ENCODE measurements at places on chromosomes 16 and 17.

- no peak for DNase-seq
Observed at GRCh38 chr17:48352630-48353029, 77.4 kb downstream of the SKAP1 start.

GRCh38 chr16:11679250-11679649, 11.0 kb downstream of the SNN start:
- peak; percentile 68 for DNase-seq

GRCh38 chr16:57178793-57179212, 7.0 kb downstream of the PSME3IP1 start:
- DNase-seq: no peak

- DNase-seq: peak; percentile 76
Observed at GRCh38 chr17:51764387-51764971, 394.0 kb downstream of the CA10 start.

DNA sequence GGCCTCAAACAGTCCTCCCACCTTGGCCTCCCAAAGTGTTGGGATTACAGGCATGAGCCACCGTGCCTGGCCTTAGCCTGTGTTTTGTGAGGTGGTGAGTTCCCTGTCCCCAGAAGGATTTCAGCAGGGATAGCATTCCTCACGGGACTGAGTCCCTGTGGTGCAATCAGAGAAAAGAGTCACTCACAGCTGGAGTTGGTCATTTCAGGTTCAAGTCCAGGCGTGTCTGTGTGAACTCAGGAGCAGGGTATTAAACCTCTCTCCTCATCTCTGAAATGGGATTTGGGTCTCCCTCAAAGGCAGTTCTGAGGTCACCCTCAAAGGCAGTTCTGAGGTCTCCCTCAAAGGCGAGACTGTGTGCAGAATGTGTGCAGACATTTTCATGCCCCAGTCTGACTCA, 28.6 kb downstream of the NPTX1 start:
- no peak for DNase-seq

DNA sequence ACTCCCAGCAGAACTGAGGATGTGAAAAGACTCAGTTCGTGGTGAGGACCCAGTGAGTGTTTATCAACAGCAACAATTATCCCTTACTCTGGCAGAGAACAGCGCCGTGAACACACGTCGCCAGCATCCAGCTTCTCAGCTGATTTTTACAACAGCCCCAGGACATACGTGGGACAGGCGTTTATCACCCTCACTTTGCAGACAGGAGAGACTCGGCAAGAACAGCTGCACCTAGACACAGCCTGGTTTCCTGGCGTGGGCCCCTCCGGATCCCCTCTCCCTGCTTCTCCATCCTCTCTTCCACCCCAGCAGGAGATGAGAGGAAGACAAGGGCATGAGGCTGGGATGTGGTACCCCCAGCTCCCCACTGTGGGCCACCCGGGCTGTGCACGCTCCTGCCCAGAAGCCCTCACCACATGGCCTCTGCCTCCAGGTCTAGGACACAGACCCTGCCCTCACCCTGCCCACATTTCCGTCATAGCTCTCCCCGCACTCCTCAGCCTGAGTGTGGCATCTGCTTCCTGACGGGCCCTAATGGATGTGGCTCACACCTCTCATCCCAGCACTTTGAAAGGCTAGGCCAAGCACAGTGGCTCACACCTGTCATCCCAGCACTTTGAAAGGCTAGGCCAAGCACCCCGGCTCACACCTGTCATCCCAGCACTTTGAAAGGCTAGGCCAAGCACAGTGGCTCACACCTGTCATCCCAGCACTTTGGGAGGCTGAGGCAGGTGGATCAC, 17.5 kb downstream of the ABR start:
- no peak for DNase-seq

DNA sequence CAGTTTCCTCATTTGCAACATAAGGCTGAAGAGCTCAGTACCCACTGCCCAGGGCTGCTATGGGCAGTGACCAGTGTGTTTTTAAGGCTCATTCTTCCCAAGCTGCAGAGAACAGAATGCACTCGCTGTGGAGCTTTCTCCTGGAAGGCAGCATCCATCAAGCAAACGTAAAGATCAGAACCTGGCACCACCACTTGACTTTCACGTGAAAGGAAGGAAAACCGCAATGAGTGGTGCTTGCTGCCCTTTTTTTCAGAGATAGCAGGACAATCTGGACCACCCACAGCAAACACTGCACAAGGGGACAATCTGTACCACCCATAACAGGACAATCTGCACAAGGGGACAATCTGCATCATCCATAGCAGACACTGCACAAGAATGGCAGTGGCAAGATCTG, 11.2 kb downstream of the CSNK1D start:
- no peak for DNase-seq

DNA sequence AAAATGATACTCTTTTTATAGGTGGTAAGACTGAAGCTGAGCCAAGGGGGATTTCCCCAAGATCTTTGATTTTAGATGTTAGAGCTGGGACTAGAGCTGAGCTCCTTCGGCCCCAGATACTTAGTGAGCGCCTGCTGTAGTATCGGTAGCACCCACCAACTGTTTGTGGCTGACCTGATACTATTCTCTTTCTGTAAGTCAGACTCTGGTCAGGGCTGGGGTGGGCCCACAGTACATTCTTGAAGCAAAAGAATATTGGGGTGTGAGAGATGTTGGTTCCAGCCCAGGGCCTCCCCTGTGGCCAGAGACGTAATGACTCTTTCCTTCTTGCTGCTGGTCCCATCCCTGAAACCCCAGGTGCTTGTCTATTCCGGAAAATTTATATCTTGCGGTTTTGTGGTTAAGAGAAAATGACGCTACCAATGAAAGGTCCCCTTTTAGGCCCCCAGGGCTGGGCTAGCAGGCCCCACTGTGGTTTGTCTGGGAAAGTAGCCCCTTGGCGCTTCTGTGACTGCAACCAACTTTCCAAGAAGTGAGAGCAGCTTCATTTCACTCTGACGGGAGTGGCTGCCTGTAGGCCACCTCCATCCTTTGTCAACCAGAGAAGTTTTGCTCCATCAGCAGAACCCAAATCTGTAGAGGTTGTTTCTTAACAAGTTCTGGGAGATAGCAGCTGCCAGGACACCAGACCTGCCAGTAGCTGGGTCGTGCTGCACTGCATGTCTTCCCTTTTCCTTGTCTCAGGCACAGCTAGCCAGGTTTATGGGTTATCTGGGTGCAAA, 86.4 kb upstream of the LGALS9 start:
- no peak for DNase-seq

GRCh38 chr16:85844786-85845185, 45.3 kb downstream of the COX4I1 start:
- no peak for DNase-seq

DNA sequence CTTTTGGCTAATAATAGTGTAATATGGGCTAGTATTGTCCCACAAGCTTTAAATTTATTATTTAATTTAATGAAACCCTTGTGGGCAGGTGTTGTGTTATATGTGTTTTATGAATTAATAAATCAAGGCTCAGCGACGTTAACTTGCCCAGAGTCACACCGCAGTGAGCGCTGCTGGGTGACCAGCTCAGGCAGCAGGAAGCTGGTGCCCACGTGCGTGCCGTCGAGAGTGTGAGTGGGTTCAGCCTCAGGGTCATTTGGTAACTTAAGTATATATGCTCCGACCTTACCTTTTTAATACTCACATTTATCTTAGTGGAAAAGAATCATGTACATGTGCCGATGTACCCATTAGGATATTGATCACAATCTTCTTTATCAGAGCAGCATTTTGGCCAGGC, 137.4 kb upstream of the CHMP6 start:
- DNase-seq: no peak

DNA sequence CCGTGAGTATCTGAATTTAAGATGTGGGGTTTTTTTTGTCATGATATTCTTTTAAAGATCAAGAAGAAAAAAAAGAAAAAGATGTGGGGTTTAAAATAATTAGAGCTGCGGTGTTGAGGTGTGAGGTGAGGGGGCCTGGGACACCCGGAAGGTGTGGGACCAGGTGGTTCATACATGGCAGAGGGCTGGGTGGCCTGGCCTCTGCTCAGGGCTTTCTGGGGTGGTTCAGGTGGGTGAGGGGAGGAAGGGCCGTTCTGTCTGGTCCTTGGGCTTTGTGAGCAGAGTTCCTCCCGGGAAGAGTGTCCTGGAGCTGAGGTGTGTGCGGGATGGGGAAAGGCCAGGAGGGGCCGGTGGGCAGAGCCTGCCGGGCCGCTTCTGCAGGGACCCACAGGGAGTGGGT, 5.0 kb downstream of the PRSS27 start:
- DNase-seq: no peak

GRCh38 chr16:64695684-64696083, 426.2 kb downstream of the CDH11 start:
- DNase-seq: no peak

DNA sequence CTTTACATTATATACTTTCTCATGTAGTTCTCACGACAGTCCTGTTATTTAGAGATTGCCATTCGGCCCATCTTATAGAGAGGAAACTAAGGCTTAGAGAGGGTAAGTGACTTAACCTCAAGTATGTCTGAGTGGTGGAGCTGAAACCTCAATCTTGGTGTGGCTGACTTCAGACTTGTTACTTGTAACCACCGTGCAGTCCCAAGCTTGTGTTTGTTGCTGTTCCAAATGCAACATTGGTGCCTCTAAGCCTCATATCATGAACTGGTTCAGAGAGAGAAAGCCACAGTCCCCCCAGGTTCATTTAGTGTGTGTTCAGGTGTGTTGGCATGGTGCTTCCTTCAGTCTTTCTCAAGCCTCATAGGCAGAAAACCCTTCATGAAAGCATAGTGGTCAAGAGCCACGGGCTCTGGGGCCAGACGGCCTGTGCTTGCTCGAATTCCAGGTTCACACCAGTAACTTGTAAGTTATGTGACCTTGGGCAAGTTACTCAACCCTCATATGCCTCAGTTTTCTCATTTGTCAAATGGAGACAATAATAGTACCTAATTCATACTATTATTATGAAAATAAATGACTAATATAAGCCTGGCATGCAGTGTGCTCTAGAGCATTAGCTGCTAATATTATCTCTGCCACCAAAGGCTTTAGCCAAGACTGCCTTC, 39.9 kb downstream of the CDH1 start:
- no peak for DNase-seq

DNA sequence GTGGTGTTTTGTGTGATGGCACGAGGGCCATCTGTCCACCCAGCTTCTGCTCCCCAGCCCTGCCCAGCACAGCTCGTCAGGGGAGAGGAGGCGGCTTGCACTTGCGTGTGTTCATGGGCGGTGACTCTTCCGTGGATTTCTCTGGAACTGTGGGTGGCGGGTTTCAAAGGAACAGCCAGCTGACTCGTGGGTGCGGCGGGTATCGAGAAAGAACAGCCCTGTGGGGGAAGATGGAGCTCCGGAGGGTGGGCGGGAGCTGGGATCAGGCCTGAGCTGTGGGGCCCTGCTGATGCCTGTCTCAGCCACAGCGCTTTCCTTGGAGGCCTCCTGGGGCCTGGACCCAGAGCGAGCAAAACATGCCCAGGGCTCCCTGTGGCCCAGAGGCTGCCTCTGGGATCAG, 13.2 kb downstream of the NAGPA start:
- DNase-seq: peak; percentile 48

DNA sequence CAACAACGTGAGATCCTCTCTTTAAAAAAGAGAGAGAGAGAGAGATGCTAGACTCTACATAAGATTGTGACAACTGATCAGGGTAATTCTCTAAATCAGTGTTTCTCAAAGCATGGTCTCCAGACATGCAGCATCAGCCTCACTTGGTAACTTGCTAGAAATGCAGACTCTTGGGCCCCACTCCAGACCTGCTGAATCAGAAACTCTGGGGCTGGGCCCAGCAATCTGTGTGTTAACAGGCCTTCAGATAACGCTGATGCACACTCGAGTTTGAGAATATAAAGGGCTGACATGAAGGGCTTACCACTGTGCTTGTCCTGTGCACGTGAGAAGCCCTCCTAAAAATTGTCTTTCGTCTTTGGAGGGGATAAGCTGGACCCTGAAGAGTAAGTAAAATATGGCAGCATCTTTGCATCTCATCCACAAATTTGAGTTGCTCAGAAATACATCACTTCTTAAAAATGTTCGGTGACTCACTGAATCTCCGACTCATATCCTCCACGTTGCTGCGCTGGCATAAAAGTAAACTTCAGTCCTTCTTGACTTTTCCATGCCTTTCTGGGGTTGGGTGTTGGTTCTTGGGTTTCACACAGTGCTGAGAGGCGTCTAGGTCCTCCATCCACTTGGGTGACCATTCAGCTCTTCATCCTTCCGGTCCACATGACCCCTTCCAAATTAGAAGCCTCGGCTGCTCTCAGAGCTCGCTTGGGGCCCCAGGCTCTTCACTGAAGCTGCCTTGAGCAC, 26.1 kb upstream of the KDM8 start:
- DNase-seq: no peak

GRCh38 chr17:6919158-6919557, 76.7 kb upstream of the ALOX12 start:
- DNase-seq: no peak

DNA sequence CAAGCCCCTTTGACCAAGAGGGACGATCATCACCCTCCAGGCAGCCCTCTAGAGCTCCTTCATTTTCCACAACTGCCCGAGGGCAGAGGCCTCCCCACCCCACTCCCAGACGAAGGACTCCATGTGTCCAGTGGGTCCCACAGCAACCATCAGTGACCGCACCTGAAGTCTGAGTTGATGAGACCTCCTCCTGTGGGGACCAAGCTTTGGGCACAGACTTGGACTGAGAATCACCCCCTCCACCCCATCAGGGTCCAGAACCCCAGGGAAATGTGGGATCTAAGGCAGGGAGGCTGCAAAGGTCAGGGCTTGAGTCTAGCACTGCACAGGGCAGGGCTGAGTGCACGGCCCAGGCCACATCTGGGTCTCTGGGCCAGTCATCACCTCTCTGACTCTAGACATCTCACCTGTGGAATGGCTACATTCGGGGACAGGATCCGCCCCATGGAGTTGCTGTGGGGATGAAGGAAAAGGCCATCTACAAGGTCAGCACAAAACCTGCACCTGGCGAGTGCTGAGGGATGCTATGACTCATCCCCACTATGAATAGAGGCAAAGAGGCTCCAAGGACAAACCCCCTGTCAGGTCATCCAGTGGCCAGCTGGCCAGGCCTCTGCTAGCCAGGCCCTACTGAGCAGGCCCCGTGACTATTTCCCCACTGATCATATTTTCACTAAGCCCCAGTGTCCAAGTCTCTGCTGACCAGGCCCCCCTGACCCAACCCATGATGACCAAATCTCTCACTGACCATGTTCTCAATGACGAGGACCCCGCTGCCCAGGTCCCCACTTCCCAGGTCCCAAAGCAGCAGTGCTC, 38.4 kb downstream of the TNFRSF13B start:
- no peak for DNase-seq

GRCh38 chr17:50381920-50382319, 8.9 kb downstream of the EME1 start:
- no peak for DNase-seq

DNA sequence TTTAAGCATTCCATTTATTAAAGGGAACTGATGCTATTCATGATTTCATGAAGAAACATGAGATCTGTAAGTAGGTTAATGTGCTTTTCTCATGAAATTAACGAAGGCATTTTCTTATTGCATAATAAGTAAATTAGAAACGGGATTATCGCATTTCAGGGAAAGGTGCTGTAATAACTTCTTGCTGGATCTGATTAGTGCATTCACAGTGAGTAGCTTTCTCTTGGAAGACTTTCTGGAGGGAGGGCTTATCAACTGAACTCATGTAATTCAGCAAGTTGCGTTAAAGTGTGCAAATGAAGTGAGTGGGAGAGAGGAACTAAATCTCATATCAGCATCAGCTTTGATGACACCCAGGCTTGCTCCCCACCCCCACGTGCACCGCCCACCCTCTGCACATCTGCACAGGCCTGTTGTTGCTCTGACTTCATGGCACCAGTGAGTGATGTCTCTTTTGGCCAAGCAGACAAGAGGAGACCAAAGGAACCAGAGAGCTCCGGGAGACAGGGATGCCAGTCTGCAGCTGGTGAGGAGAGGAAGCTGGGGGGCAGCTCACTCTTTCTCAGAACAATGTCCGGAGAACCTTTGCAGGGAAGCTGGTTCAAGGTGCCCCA, 26.3 kb upstream of the GAS7 start:
- peak; percentile 64 for DNase-seq

All from dorsolateral prefrontal cortex (tissue), 122 donors.